ENCODE measurements at places on chromosomes 7 and 10.

DNA sequence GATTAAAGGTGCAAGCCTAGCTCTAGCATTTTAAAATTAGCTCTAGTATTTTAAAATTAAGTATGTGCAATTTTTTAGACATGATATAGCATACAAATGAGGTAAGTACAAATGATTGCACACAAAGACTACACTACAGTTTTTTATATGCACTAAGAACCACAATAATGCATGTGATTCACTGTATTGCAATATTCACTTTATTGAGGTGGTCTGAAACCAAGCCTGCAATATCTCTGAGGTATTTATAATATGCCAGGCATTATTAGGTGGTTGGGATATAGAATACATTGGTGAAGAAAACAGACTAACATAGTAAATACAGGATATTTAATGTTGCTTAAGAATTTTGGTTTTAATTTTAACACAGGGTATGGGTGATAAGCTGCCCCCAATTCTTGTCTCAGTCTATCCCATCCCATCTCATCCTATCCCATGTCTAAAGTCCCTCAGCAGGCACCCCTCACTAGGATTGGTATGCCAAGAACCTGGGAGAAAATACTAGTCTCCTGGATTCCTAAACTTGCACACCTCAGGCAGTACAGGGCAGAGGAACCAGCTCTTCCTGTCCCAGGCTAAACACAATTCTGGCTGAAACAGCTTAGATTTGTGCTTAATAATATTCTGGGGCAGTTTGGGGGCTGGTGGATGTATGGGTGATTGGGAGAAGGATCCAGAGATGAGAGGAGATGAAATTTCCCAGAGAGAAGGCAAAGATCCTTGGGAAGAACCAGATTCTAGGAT lies 90.4 kb downstream of the HIPK2 start:
- DNase-seq = no peak

DNA sequence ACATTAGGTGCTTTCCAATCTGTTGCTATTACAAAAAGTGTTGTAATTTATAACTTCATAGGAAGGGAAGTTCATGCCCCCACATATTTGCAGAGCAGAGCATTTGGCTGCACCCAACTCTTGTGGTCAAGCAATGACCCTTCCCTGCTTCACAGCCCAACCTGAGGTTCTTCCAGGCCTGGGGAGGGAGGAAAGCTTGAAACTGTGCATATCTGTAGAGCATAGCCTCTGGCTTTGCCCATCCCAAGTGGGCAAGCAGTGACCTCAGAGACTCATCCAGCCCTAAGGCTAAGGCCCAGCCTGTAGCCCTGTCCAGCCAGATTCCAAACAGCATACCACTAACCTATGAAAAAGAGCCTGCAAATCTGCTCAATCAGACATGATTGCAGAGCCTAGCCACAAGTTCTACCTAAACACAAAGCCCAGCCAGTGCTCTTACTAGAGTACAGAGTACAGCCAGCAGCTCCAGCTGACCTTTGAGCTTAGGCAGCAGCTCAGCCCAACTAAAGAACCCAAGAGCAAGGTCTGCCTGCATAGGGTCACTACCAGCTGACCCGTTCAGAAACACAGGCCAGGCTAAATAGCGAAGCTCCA lies 14.4 kb upstream of the GSTK1 start:
- DNase-seq = no peak

- no peak for DNase-seq
Measured at GRCh38 chr7:18337048-18337809, 158.3 kb upstream of the HDAC9 start.

DNA sequence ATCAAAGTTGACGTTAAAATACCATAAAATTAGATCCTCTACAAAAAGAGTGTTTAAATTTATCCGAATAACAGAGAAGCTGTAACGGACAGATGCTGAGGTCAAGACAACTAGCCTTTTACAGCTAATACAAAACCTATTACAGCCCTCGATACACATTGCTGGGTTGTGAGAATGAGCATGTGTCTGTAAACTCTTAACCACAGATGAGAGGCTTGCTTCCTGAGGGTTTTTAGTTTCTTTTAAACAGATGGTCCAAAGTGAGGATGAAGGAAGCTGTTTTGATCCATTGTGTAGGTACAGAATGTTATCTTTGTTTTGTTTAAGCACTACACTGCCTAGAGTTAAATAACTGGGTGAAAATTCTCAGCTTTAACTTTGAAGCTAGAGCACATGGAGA lies 578.2 kb downstream of the PARD3 start:
- no peak for DNase-seq

DNA sequence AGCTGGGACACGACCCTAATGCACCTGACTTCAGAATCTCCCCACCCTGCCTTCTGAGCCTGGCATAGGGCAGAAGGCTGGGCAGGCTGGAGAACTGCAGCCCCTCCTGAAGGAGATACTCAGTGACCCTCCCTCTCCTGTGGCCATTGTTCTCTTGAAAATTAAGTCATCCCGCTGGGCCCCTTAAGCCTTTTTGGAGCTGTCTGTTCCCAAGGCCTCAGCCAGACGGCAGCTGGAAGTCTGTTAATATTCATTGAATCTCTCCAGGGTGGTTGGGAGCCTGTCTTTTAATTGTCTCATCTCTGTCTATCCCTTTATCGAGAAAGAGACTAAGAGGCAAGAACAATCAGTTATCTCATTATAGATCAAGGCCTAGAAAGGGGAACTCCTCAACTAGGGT lies 118.1 kb upstream of the PCBD1 start:
- no peak for DNase-seq

- DNase-seq = no peak
Measured at GRCh38 chr7:112116894-112117293, 89.3 kb downstream of the DOCK4 start.

DNA sequence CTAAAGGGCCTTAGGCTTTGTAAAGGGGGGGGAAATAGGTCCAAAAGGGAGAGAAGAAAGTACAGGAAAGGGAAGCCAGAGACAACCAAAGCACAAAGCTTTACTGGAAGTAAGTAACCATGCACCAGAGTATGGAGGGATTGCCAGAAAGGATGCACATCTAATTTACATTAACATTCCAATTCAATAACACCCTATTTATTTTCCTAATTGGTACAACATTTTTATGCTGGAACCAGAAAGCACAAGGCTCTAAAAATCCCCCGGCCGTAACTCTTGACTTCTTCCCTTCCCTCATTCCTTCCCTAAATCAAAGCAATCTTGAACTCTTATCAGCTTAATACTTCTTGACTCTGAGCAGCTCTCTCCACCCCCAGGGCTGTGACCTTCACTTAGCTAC lies 400.0 kb upstream of the CELF2 start:
- DNase-seq = no peak

DNA sequence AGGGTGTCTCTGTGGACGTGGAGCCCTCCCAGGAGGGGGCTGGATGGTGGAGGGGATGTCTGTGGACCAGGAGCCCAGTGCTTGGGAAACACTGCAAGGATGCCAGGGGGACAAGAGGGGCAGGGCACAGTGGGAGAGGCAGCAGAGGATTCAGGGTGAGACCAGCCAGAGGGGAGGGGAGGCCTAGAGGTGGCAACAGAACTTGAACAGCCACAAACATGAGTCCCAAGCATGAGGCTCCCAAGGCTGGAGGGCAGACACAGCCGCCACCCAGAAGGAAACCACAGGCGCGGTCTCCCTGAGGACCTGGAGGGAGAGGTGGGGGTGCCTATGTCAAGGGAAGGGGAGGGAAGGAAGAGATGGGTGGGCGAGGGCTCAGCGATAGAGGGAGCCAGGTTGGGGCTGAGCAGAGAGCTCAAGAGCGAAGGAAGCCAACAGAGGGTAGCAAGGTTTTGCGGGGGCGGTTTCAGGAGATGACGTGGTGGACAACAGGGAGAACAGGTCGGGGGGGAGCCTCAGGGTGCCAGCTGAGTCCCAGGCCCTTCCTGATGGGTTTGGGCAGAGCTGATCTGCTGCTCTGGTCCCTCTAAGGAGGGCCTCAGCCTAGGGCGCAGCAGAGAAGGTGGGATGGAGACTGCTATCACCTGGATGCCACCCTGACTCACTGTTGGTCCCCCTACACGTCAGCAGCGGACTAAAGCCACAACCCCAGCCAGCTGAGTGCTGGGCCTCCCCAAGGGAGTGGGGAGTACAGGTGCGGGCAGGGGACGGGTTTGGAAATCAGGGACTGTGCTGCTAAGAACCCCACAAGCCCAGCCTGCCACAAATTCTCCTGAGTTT lies 6.7 kb upstream of the PILRA start:
- no peak for DNase-seq

GRCh38 chr10:68135922-68136792 lies 26.9 kb downstream of the MYPN start:
- no peak for DNase-seq
